ENCODE measurements at places on chromosomes 3 and 15. TPM values are rescaled to one million over a fixed set of nuclear protein-coding genes. Genes with fewer than 3 reads are reported as not detected.

The ACP3 gene
- polyA plus RNA-seq, result not detected

The C3orf80 gene
- polyA plus RNA-seq, result 11.7 TPM

The IRAK2 gene
- 0.20 TPM for polyA plus RNA-seq

The LRRC49 gene
- 345 TPM for polyA plus RNA-seq
